ENCODE measurements at places on chromosomes 2 and 18.

- DNase-seq = peak; percentile 49
Measured at GRCh38 chr2:88669482-88670214, 21.8 kb upstream of the RPIA start.

- DNase-seq = no peak
Measured at GRCh38 chr2:172555272-172555521, 693 bp upstream of the PDK1 start.

GRCh38 chr18:11521853-11522252, 87.5 kb upstream of the SLC35G4 start:
- DNase-seq = no peak

- DNase-seq = no peak
Measured at GRCh38 chr18:3869848-3870247, 419.9 kb downstream of the TGIF1 start.

GRCh38 chr2:157874348-157874747, 1.8 kb downstream of the ACVR1 start:
- no peak for DNase-seq

- no peak for DNase-seq
Measured at GRCh38 chr2:46554397-46554796, 75.0 kb downstream of the TMEM247 start.

- no peak for DNase-seq
Measured at GRCh38 chr2:207944979-207945600, 80.2 kb downstream of the PLEKHM3 start.

DNA sequence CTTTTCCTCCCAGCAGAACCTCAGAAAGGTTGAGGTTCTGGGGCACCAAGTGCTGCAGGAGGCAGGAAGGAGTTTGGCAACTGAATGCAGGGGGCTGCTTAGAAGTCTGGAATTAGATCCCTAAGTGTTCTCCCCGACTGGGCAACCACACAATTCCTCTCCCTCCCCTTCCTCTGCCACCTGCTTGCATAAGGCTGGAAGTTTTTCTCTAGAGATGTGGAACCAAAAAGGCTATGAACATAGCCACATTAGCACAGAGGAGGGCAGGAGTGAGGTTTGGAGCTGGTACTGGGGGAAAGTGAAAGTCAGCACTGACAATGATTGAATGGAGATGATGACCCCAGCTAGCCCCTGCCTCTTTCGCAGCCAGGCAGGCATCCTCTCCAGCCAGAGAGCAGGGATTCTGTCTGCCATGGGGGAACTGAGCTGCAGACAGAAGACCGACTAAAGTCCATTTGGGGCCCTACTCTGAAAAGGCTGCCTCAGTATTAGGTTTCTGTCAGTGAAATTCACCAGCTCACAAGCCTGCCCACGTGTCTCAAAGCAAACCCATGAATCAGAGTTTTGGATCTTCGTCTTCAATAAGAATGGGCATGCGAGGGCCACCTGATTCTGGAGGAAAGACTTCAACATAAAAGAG, 87.9 kb upstream of the ITGA6 start:
- DNase-seq = no peak

GRCh38 chr2:121004359-121004758, 268.7 kb downstream of the GLI2 start:
- no peak for DNase-seq

GRCh38 chr18:6564950-6565814, 150.5 kb upstream of the L3MBTL4 start:
- no peak for DNase-seq

DNA sequence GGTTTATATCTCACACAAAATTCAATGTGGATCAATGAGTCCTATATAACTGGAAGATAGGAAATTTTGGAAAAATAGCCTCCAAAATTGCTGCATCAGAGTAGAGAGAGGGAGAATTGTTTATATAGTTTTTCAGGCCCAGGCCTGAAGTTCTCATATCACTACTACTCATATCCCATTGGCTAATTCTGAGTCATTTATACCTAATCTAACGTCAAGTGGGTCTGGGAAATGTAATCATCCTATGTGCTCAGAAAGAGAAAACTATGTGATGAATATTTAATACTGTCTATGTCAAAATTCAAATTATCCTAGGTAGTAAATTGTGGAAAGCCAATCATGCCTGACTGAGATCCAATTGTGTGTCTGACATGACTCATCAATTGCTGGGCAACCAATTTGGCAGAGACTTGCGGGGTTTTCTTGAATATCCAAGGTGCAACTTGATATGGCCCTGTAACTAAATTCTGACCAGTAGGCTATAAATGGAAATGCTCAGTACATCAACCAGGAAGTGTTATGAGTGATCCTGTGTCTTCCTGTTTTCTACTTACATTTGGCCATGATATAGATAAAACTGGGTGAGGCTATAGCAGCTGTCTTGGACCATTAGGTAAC, 744.4 kb downstream of the KCNJ3 start:
- DNase-seq = no peak

DNA sequence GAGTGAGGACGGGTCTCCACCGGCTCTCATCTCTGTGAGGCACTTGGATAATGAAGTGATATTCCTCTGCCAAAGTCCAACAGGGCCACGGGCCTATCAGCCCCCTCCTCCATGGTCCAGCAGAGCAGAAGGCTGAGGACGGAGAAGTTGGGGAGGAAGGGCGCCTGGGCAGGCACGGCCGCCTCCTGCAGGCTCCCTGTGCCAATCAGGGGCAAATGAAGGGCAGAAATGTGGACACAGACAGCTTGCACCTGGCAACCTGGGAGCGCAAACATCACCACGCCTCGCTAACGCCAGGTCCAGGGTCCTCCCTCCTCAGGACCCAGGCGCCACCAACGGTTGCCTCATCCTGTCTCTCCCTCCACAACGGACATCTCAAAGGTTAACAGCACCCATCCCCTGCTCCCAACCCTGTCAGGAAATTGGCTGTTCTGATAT, 24.3 kb downstream of the SMAD7 start:
- no peak for DNase-seq

DNA sequence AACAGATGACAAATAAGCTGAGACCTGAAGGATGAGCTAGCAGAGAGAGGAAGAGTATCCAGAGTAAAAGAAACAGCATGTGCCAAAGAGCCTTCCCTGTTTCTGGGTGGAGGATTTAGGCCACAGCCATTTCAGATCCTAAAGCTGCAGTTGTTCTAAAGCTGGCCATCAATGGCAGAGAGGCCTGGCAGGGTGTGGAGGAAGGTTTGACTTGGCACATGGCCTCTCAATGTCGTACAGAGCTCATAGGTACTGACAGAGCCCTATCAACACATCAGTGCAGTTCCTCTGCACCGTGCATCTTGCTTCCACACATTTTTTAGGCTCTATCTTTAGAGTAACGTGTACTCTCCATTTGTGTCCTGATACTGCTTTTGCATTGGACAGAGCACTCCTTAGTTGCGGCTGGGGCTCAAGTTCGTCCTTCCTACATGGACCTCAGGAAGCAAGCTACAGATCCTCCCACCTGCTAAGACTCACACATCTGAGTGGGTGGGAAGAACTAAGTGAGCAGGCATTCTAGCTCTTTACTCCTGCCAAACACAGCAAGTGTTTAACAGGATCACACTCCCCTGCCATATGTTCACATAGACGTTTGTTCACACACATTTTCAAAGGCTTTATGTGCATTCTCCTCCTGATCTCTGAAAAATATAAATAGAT, 3.0 kb upstream of the CHMP3 start:
- no peak for DNase-seq

GRCh38 chr18:59851784-59852399, 47.9 kb upstream of the PMAIP1 start:
- no peak for DNase-seq

- DNase-seq = no peak
Measured at GRCh38 chr2:71965530-71965929, 182.1 kb downstream of the CYP26B1 start.

GRCh38 chr2:217193431-217194340, 333.8 kb upstream of the TNP1 start:
- no peak for DNase-seq

GRCh38 chr2:197378494-197379307, 56.1 kb downstream of the SF3B1 start:
- peak; percentile 42 for DNase-seq

DNA sequence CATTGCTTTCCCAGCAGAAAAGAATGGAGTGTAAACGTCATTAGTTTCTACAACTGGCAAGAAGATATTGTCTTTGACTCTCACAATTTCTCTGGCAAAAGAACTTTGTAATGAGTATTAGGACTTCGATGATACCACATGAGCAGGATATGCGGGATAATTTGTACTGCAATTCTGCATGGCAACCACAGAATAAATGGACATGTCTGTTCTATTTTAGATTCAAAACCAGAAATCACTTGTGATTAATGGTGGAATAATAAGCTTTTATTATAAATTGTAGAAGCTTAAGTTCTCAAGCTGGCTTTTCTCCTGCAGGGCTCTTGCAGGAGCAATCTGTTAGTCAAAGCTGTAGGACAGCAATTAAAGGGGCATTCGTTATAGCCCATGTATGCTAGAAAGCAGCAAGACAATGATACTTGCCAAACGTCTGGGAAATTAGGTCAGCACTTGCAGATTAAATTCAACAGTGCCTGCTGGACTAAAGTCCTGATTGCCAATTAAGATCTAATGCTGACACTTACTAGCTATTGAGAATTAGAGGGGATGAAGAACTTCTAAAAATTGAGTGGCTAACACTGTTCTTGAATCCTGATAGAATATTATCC, 177.9 kb downstream of the PTH2R start:
- DNase-seq = no peak

DNA sequence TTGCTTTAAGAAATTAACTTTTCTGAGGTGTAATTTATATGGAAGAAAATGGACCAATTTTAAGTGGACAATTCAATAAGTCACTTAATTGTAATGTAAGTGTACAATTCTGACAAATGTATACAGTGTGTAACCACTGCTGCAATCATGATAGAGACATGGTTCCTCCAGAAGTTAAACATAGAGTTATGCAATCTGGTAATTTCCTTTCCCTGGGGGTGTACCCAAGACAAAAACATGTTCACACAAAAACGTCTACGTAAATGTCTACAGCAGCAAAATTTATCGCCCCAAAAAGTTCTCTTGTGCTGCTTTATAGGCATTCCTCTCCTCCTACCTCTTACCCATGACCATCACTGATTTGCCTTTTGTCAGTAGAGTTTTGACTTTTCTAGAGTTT, 141.5 kb downstream of the AQP4 start:
- no peak for DNase-seq

DNA sequence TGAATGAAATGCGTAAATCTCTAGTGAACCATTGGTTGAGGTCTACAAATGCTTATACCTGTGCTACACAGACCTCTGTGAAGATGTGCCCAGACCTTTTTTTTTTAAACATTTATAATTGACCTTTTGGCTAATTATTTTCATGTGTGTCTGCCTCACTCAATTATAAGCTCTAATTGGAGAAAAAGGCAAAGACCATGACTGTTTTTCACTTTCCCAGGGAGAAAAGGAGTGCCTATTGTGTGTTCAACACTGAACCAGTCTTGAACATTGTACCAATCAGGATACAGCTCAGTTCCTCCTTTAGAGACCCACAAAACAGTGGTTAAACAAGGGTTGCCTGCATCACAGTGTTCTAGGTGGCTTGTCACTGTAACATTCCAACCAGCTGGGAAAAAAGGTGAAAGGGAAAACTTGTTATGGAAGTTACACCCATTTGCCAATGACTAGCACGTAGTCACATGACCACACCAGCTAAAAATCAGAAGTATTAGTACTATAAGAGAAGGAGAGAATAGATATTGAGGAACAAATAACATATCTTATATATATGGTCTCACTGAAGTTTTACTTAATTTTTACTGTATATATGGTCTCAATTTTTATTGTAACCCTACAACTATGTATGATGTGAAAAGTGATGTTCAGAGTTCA, 13.4 kb downstream of the TANK start:
- DNase-seq = no peak

DNA sequence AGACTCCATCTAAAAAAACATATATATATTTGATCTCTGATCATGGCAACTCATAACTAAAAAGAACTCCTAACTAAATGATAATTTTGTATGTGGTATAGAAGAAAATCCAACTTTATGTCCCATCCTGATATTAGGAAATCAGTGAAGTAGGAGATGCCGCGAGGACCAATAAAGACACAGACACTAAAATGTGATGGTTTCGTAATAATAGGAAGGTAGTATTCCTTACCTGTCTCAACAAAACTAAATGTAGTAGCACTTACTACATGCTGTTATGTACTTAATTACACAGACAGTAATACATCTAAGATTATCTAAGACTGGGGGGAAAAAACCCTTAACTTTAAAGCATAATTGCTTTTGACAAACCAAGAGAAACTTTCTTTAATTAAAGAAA, 63.5 kb downstream of the TRIP12 start:
- no peak for DNase-seq

GRCh38 chr2:215772003-215772402, 241.3 kb downstream of the MREG start:
- DNase-seq = no peak

GRCh38 chr2:20611077-20611843, 39.6 kb downstream of the HS1BP3 start:
- no peak for DNase-seq

DNA sequence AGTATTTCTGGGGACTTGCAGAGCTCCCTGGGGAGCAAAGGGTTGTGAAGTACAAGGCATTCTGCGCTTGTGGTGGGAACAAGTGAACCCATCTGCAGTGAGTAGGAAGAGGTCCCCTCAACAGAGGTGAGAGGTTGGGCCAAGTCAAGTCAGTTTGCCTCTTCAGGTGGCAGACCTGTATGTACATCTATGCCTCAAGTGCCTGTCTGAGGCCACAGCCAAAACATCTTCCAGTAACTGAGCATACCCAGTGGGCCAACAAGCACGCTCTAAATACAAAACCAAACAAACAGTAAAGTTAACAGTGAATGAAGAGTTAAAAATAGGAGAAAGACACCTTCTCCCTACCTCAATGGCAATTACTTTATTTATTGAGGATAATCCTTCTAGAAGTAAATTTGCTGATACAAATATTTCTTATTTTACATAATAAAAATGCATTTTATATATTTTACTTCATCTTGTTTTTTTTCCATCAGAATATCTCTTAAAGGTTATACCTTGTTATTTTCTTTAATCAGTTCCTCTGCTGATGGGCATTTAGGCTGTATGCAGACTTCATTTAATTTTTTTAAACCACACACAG, 2.5 kb downstream of the GYPC start:
- DNase-seq = no peak

- DNase-seq = peak; percentile 3
Measured at GRCh38 chr2:168030862-168031624, 216.4 kb downstream of the STK39 start.

- DNase-seq = no peak
Measured at GRCh38 chr2:5520463-5520972, 171.7 kb upstream of the SOX11 start.

GRCh38 chr18:64090876-64091275, 58.0 kb downstream of the LINC00305 start:
- no peak for DNase-seq

GRCh38 chr2:238487134-238487533, 60.4 kb downstream of the ASB1 start:
- DNase-seq = no peak

DNA sequence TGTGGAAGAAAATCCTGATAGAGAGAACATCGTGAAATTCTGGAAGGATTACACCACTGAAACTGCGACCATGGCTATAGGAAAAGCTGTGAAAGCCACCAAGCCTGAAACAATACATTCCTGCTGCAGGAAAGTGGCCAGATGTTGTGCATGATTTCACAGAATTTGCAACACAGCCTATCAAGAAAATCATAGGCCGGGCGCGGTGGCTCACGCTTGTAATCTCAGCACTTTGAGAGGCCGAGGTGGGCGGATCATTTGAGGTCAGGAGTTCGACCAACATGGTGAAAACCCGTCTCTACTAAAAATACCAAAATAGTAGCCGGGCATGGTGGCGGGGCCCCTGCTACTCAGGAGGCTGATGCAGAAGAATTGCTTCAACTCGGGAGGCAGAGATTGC, 360.2 kb downstream of the CDH7 start:
- no peak for DNase-seq
